ENCODE measurements at places on chromosomes 4 and X.

GRCh38 chrX:123830309-123830708, 29.5 kb upstream of the XIAP start:
- DNase-seq: no peak

DNA sequence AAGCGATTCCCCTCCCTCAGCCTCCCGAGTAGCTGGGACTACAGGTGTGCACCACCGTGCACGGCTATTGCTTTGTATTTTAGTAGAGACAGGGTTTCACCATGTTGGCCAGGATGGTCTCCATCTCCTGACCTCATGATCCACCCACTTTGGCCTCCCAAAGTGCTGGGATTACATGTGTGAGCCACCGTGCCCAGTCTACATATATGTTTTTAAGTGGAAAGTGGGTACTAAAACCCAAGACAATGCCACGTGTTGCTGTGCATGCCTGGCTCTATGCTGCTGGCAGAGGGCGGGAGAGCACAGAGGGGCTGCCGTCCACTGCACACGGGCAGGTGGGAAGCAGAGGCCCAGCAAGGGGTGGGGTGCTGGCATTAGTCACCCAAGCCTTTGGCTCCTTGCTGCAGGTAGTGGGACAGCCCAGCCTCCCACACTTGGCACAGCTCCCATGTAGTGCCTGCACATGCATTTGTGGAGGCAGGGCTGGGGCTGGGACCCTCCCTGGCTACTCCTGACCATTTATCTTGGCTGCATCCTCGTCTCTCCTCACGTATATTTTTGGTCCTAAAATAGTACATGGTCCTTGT, 3.5 kb downstream of the EMD start:
- DNase-seq: no peak

DNA sequence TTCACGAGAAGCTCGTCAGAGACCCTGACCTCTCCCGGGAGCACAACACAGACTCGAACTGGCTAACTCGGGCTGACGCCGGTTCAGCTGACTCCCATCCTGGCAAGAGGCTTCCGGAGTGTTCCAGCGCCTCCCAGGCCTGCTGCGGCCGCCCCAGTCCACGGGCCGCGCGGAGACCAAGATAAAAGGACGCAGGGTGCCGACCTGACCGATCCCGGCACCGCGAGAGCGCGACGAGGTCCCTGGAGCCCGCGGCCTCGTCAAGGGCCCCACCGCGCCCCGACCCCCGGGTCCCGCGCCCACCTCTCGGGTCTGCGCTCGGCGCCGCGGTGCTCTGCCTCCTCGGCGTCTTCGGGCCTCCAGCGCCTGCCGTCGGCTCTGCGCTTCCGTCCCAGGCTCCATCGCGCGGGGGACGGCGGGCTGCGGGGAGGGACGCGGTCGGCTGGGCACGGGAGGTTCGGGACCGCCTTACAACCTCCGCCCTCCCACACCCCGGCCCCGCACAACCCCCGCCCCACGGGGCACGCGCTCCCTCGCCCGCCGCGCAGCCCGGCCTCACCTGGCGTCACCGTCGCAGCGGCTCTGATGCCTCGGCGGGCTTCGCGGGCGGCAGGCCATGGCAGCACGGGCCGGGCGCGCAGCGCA, 426 bp downstream of the SLBP start:
- peak; percentile 38 for DNase-seq

DNA sequence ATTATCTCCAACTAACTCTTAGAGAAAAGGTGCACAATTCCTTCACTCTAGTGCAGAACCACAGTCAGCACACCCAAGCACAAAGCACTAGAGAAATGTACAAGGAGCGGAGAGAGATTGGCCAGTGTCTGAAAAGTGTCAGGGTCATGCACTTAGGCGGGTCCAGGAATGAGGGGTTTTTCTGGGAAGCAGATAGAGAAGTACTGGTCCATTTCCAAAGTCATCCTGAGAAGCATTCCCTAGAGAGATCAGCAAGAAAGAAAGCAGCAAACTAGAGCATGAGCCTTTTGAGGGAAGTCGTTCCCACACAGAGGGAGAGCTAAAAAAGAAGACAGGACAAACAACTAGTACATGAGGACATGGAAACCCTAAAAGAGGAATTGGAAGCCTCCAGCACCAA, 168.1 kb upstream of the MAP3K15 start:
- peak; percentile 18 for DNase-seq

DNA sequence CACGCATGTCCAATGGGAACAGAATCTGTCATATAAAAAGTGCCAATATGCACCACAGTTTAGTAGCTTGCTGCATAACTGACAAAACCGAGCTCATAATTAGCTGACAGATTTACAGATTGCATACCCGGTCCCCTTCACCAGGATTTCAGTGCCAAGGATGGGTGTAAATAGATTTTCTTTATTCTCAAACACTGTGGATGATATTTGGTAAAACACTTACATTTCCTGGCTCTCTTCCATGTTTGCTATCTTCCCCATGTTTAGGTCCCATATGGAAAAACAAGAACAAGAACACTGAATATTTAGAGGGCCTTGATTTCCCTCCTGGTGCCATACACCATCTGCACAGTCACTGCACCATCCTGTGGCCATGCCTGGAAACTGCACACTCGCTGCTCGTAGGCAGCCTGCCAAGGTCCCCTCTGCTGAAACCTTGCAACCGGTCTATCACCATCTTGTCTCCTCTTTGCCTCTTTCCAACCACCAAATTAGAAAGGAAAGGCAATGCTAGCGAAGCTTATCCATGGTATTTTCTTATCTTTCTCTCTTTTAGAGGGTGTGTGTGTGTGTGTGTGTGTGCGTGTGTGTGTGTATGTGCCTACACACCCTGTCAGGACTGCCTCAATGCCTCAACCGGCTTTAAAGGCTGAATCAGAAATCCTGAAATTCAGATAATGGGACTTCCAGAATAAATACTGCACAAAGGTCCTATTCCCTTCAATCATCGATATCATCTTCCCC, 124.2 kb upstream of the MBNL3 start:
- DNase-seq: peak; percentile 32

DNA sequence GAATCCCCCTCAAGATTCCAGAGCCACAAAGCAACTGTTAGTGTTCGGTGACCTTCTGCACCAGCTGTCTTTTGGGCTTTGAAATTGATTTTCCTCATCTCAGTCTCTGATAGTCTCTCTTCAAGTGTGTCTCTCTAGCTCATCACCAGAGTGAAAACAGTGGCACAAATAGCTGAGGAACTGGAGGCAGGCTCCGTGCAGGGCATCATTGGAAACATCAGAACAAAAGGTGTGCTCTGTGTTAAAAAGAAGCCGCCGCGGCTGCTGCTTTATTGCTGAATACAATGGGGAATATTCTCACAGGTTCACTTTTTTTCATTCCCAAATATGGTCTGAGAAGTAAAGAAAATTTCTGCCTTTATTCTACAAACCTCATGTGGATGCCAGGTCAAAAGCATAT, 297.5 kb downstream of the DCTD start:
- DNase-seq: no peak

DNA sequence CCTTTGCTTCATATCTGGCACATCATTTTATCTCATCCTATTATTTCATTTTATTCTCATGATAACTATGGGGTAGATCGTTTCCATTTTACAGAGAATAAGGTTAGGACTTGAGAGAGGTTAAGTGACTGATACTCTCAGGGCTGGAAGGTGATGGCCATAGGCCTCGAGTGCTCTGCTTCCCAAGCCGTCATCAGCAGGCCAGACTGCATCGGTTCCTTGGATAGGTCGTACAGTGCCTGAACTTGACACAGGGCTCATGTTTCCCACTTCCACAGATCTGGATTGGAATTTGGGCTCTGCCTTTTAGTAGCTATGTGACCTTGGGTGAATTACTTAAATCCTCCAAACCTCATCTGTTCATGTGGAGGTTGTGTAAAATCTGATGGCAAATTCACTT, 81.4 kb downstream of the TMEM131L start:
- DNase-seq: no peak

- DNase-seq: no peak
These were observed 326.8 kb downstream of the RAPGEF2 start for GRCh38 chr4:159429693-159430035.

GRCh38 chr4:146340798-146341197, 126.5 kb downstream of the REELD1 start:
- DNase-seq: peak; percentile 48

GRCh38 chrX:110248578-110248977, 69.3 kb downstream of the AMMECR1 start:
- DNase-seq: no peak

GRCh38 chr4:154551872-154552686, 1.9 kb upstream of the PLRG1 start:
- peak; percentile 83 for DNase-seq

GRCh38 chr4:139556071-139556723, at the start of gene SETD7:
TSS of gene SETD7 (minus strand) at chr4:139556219. CDS start at chr4:139556137, 82 bp downstream.
- DNase-seq: peak; percentile 88

DNA sequence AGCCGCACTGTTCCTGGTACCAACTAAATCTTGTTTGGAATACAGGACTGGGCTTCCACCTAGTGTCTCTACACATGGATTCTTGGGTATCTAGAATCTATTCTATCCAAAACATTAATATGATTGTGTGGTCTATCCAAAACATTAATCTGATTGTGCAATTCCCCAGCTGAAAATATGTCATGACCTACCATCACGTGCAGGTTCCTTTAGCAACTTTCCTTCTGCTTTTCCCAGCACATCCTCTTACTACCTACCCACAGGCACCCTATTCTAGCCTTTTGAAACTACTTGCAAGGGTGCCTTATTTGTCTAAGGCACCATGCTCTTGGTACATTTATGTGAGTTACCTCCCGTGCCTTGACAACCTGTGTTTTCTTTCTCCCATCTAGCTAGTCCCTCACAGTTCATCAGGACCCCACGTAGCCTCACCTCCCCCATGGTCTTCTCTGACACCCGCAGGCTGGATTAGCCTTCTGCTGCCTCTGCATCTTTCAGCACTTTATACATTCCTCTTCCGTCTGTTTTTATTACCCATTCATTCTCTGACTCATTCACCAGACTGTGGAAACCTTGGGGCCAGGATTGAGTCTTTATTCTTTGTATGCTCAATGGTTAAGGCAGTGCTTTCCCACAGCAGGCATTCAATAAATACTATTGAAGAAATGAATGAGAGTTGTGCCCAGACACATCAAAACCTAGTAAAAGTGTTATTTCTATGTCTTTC, 88.8 kb upstream of the FAM9B start:
- DNase-seq: peak; percentile 51

DNA sequence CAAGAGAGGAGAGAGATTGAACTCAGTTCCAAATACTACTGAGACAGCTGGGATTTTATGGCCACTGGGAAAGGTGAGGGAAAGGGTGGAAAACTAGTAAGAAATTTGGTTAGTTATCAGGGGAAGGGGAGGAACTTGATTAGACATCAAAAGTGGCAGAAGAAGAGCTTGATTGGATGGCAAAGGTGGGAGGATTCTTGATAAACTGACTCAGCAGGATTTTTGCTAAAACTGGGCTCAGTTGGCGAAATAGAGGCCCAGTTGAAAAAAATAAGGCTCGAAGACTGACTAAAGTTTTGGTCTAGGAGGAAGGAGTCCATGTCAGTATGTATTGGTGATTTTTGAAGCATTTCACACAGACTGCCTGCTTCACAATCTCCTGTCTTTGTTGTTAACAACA, 10.0 kb downstream of the BEX3 start:
- no peak for DNase-seq

DNA sequence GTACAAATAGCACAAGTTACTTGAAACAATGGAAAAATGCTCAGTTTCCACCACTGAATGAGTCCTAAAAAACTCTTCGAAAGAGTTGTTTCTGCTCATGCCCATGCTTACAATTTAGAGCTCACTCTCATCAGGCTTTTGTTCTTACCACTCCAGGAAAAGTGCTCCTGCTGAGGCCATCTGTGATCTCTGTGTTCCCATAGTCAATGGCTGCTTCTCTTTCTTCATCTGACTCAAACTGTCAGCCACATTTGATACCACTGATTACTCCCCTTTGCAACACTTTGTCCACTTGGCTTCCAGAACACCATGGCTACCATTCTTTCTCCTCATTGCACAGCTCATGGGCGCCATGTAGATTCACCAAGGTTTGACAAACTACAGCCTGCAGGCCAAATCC, 80.0 kb upstream of the SLC34A2 start:
- no peak for DNase-seq

GRCh38 chrX:49675075-49675719, 20.6 kb downstream of the PAGE1 start:
- DNase-seq: no peak

- DNase-seq: peak; percentile 29
These were observed 12.4 kb downstream of the YIPF6 start for GRCh38 chrX:68511255-68511654.

- no peak for DNase-seq
These were observed 173.1 kb upstream of the KLF3 start for GRCh38 chr4:38490753-38491446.

DNA sequence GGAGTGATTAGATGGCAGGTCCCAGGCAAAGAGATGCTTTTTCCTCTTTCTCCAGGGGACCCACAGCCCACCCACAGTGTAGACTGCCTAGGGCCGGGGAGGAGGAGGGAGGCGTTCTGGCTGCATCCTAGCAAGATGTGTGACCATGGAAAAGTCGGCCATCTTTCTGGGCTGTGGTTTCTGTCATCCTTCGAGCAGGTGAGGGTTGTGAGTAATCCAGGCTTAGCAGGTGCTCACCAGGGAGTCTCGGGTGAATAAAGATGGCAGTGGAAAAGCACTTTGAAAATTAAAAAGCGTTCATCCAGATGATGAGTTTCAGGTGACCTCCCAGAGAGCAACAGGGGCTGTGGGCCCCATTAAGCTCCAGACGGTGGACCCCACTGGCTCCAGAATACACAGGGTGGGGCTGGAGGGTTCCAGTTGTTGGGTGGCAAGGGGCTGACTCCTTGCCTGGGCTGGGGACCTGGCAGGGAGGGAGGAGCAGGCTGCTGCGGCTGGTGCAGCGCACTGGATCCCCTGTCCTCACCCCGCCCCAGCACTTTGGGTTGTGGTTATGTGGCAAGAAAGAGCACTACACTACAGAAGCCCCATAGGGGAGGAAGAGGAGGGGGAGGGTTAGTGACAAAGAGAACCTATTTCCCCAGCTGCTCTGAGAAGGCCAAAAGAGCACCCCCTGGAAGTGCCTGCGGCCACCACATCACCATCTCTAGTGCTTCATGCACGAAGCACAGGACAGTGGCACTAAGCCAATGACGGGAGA, 23.7 kb downstream of the ELF4 start:
- DNase-seq: no peak

DNA sequence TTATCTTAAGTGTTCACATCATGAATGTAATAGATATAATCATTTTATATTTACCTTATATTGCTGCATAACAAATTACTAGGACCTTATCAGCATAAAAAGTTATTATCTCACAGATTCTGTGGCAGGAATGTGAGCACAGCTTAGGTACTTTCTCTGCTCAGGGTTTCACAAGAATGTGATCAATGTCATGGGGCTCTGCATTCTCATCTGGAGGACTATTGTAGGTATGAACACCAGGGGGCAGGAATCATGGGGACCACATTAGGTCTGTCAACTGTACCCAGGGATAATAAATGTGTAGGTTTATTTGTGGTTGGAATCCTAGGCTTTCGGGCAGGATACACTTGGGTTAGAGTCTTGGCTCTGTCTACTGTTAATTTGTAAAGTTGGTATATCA, 519.2 kb downstream of the ARAP2 start:
- DNase-seq: no peak

- no peak for DNase-seq
These were observed 10.5 kb downstream of the KLF3 start for GRCh38 chr4:38674258-38675144.

- DNase-seq: peak; percentile 52
These were observed 5.9 kb upstream of the GRPEL1 start for GRCh38 chr4:7073526-7074390.
